ENCODE measurements at places on chromosomes 6 and 20.

- DNase-seq = no peak
These were observed 2.3 kb downstream of the HLA-DQB2 start for GRCh38 chr6:32761072-32761471.

DNA sequence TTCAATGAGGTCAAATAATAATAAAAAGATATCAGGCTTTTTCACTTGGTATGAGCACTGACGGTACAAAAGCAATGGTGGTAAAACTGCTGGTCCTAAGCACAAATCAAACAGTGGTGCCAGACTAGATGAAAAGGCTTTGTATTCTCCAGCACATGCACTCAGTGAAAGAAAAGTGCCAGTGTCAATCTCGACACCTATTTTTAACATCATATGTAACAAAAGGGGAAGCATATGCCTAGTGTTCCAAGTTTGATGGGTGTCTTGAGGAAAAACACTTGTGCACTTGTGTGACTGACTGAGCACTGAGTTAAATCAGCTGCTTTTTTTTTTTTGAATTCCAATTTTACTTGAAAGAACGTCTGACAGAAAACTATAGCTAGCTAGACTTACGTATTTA, 27.3 kb downstream of the MED23 start:
- no peak for DNase-seq

- no peak for DNase-seq
These were observed 26.6 kb upstream of the NPBWR2 start for GRCh38 chr20:64133951-64134407.

DNA sequence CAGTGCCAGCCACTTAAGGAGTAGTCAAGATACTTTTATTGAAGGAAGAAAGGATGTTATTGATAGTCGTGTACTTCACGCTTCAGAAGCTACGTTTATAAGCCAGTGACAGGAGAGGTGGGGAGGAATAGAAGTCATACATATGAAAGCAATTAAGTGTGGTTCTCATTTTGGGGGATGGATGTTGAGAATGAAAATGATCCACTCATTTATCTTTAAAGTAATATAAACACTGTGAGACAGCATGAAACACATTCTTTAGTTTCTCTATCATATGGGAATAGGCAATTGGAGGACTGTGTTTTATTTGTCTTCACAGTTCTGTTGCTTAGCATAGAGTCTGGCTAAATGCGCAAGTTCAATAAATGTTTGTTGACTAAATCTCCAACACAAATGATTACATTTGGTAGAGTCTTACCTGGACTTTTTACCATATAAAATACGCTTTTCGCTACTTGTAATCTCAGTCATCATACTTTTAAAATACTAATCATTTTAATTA, 35.2 kb downstream of the AK9 start:
- DNase-seq = no peak

- DNase-seq = no peak
These were observed 7.3 kb downstream of the SNPH start for GRCh38 chr20:1273366-1273765.

DNA sequence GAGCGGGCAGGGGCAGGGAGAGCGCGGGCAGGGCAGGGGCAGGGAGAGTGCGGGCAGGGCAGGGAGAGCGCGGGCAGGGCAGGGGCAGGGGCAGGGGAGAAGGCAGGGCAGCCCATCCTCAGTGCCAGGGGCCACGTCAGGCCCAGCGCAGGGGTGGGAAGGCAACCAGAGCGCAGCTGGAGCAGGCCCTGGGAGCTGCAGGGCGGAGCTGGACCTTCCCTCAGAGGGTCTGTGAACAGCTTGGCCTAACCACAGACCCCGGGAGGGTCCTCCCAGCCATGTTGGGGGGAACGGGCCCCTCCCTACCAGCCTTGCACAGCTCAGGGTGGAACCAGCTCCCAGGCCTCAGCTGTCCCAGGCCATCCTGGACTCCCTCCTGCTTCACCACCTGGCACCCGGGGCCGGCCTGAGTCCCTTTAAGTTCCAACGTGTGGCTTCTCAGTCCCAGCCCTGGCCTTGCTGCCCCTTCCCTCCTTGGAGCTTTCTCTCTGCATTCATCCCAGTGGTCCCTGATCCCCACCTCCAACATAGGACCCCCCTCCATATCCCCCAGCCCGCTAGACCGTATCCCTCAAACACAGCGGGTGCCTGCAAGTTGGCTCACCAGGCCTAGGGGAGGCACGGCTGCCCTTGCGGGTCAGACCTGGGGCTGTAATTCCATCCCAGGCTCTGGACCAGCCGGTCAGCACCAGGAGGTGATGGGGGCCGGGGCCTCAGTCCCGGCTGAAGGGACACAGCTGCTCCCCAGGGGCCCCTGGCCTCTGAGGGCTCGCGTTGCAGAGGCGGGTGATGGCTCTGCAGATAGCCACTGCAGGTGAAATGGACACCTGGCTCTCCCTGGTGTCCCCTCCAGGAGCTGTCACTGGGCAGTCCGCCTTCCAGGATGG, 5.6 kb upstream of the ZBTB46 start:
- peak; percentile 71 for DNase-seq

GRCh38 chr6:35089216-35089934, 51.8 kb downstream of the TCP11 start:
- DNase-seq = no peak

DNA sequence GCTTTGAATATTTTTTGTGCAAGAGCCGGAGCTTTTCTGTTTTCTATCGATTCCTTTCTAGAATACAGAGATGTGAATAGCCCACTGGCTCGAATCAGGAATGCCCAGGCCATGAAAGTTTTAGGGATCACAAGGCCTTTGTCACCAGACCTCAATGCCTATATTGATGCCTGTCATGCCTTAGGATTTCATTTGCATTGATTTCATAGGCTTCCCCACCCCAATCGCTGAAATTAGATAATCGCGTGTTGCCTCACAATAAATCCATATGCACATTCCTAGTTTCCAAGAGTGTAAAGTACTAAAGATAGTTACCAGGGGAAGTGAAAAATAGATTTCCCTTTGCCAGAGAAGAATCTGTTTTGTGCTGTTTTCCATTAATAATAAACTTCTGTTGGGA, 150.8 kb downstream of the SASH1 start:
- no peak for DNase-seq

DNA sequence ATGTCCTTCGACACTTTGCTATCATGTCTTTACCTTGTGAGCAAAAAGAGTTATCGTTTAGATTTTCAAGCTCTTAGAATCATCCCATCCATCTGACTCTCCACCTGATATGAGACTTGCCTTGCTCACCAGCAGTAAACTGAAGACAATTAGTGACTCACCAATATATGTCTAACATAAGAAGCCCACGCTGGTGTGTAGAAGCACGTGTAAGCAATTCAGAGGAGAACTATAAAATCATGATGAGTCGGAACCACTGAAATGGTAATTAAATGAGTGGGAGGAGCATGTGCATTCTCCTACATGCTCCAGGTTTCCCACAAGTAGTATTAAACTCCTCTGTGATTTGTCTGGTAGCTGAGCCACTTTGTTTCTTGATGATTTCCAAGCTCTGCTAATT, 181.6 kb upstream of the RNF217 start:
- no peak for DNase-seq

GRCh38 chr20:18986895-18987580, 173.5 kb downstream of the SCP2D1 start:
- DNase-seq = no peak

GRCh38 chr20:45836841-45837240, 3.2 kb downstream of the SNX21 start:
- no peak for DNase-seq

GRCh38 chr6:40054186-40054585, 119.9 kb upstream of the MOCS1 start:
- no peak for DNase-seq

DNA sequence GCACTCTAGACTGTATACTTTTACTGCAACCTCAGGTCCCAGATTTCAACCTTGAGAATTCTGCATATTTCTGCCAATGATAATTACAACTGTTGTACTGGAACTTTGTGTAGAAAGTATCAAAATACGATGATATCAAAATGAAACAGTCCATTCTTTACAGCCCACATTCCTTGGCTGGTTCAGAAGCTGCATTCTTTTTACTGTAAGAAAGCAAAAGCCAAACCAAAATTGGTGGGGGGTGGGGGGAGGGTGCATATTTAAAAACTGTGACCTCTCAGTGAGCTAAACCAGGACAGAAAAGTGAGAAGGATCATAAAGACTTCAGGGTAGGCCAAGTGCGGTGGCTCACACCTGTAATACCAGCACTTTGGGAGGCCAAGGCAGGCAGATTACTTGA, 41.8 kb upstream of the UBR2 start:
- DNase-seq = no peak

DNA sequence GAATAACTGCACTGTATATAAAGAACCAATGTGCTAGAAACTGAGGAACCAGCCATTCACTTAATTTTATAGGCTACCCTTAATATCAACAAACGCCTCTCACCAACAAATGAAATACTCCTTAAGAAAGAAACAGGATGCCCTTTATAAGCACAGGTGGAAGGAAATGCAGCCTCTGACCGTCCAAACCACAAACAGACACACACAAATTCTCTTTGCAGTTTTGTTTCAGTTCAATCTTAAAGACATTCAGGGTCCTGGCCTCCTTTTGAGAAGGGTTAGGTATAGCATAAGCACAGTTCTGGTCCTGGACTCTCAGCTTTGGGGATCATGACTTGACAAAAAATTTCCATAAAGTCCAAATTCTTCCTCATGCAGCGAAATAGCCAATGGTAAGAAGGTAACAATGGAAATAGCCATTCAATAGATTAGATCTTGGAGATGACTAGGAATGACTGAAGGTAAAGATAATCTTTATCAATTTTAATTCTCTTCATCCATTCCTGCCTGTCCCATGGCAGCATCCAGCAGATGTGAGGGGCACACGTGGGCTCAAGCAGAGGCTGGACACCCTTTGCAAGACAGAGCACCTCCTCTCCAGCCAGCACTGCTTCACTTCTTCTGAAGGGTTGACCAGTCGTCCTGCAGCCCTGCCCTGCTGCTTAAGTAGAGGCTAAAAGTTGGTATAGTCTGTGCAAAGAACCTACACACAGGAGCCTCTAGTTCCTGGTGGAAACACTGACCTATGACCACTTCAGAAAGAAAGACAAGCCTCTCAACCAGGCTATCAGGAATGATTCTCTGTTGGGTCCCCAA, 123.9 kb downstream of the CD83 start:
- DNase-seq = no peak

GRCh38 chr6:154450498-154450897, 60.0 kb downstream of the CNKSR3 start:
- DNase-seq = no peak

- no peak for DNase-seq
These were observed 25.9 kb downstream of the GLO1 start for GRCh38 chr6:38676974-38677544.

DNA sequence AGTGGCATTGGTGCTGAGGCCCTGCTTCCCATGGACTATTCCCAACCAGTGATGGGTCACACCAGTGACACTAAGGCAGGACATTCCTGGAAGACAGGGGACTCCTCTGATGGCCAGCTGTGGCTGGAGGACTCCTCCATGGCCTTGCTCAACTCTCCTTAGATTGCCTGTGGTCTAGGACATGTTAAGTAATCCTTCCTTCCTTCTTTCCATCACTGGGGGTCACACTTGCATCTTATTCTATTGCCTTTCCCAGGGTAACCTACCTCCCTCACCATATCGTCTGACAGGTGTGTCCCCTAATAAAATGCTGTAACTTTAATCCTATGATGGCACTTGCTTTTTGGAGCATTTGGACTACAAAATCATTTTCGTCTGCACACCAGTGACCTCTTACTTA, 24.5 kb upstream of the HLA-A start:
- DNase-seq = no peak

DNA sequence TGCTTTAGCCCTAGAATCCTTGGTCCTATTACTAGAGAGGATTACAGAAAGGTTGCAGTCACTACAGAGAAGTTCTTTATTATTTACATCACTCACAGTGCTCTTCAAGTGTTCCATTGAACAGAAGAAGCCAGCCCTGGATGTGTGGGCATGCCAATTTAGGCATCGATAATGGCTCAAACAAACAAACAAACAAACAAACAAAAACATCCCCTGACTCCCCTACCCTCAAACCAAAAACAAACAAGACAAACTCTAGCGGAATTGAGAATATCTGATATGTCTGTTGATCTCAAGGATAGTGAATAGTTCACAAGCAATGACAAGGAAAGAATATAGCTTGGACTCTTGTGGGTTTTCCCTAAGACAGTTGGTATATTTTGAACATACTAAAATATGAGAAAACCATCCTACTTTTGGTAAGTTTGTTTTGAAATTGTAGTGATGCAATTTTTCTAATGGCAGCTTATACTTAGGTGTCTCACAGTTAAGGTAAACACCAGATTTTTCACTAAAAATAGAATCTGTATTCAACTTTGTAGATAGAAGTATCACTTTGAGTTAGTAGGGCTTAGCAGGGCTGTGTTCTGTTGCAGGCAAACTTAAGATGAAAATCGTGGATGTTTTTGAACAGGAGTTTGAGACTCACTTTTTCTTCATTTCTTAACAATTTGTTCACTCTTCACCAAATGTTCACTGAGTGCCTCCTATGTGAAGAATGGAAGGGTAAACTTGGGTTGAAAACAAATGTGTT, 92.8 kb upstream of the FAM184A start:
- DNase-seq = no peak

DNA sequence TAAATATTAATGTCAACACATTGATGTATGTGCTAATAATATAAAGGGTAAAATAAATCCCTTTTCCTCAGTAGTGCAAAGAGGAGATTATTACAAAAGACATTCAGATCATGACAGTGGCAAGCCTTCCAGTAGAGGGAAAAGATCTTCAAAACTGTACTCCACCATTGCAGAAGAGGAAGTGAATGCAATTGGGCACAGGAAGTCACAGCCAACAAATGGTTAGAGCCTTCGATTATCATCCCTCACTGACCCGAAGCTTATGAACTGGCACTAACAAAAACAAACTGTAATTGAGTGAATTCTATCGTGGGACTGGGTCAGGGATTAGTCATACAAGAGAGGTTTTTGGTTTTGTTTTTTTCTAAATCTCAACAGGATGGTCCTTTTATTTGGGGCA, 39.3 kb upstream of the SCGN start:
- DNase-seq = no peak

DNA sequence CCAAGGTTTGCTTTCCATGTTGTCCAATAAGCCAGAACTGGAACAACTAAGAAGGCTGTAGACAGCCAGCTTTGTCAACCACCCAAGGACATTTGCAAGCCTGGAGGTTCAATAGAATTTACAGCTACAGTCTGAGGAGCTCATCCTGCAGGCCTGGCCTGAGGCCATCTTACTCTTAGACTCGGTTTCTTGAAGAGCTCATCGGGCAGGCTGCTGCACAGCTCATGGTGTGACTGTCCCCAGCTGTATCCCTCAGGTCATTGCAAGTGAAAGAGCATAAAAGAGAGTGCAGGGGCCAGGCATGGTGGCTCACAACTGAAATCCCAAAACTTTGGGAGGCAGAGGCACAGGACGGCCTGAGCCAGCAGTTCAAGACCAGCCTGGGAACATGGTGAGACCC, 96.9 kb upstream of the FOXQ1 start:
- DNase-seq = no peak

GRCh38 chr20:1676650-1677049, 19.1 kb upstream of the SIRPG start:
- no peak for DNase-seq

DNA sequence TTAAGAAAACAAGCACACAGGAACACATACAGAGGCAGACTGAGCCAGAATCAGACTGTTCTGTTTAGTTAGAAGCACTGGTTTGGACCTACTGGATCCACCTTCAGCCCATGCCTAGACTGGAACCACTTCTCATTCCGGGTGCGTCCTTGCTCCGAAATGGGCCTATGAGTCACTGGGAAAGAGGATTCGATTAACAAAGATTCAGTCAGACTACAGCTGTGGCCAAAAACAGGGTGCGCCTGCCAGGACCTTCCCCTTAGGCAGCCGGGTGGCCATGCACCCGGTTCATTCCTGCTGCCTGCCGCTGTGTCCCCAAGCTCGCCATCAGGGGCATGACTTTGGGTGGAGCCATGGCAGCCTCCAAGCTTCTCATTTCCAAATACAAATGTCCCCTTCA, 14.5 kb upstream of the KCNK5 start:
- no peak for DNase-seq

Measured in cerebellum (tissue), 4 donors.